ENCODE measurements at places on chromosomes 1 and 21.

GRCh38 chr1:27931184-27931583 is 3.6 kb upstream of the SMPDL3B start:
- no peak for DNase-seq

GRCh38 chr1:246540738-246541491 is 25.1 kb downstream of the TFB2M start:
- DNase-seq = no peak

DNA sequence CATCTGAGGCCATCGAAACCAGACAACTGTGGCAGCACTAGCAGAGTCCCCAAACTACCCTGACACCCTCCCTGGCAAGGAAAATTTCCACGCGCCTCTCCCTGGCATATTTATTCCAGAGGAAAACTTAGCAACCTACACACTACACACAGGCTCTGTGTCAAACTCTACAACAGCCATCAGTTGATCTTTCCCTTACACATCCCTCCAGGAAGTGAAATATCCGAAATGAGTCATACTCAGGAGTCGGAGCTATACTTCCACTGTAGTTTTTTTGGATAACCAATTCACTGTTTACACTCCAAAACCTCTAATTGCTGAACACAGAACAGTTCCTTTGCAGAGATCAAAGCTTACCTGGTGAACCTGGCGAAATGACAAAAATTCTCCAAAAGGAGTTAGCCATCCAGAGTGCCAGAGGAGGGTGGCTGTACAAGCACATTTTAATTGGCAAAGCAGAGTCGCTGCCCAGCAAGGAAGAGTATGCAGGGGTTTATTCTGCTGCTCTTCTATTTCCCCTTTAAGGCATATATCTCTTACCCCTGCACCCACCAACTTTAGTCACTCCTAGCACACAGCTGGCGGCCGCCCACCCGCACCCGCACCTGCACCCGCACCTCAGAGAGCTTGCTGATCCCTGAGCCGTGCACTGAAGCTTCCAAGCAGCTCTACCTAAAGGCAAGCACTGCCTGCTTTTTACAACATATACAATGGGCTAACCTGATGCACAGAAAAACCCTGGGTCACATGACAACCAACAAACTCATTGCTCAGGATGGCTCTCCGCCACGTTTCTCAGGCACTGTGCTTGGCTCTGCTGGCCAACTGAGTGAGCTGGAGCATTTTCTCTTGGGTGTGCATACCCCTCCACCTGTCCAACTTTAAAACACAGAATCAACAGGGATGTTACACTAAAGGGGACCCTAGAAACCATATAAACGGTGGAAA is 54.9 kb downstream of the CAPZB start:
- no peak for DNase-seq

GRCh38 chr1:30715216-30715615 is 8.2 kb downstream of the MATN1 start:
- no peak for DNase-seq

DNA sequence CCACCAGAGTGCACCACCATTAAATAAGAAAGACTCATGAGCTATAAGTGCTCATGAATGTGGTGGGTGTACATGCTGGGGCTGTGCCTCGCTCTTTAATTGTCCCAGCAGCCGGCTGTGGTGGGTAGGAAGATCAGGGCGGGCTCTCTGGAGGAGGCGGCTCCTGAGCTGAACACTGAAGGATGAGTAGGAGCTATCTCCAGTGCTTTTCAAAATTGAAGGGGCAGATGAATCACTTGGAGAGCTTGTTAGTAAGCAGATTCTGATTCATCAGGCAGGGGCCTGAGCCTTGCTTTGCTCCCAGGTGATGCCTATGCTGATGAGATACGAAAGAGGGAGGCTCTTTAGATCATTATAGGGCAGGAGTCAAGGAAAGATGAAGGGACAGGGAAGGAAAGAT is 54.1 kb downstream of the ETS2 start:
- no peak for DNase-seq

GRCh38 chr1:233480198-233480597 is 133.7 kb upstream of the KCNK1 start:
- no peak for DNase-seq

GRCh38 chr1:56045477-56045876 is 533.9 kb downstream of the PLPP3 start:
- no peak for DNase-seq

DNA sequence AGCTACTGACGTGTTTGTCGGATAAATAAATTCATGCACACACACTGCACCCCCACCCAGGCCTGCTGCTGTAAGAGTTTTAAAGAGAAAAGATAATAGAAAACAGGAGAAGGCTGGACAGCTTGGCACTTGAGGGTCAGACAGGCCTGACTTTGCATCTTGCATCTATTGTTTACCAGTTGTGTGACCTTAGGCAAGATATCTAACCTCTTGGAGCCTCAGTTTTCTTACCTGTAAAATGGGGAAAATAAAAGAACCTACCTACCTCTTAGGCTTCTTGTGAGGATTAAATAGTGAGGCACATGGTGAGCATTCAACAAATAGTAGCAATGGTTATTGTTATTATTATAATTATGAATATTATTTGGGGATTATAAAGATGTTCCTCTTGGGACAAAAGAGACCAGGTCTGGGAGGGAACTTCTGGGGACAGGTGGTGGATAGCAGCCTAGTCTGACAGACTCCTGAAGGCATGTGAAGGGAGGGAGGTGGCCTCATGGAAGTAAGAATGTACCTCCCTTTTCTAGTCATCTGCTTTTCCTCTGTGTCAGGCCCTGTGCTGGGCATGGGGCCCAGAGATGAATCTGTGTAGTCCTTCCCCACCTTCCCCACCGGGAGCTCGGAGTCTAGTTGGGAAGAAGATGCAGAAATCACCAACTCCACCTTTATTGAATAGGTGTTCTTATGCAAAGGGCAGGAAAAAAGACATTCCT is 18.3 kb upstream of the EPB41 start:
- DNase-seq = no peak

DNA sequence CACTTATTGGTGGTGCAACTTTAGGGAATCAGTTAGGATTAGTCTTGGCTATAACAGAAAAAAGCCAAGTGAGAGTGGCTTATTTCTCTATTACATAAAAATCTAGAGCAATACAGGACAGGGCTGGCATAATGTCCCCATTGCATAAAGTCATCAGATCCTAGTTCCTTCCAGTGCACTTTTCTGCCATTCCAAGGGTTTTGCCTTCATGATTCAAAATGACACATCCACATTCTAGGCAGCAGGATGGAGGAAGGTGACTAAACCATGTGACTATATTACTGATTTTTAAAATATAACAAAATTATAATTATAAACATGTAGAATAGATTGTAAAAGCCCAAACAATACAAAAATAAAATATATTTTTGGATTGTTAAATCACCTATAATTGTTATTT is 18.8 kb downstream of the JUN start:
- no peak for DNase-seq

GRCh38 chr1:229953736-229954326 is 113.2 kb upstream of the GALNT2 start:
- DNase-seq = no peak

DNA sequence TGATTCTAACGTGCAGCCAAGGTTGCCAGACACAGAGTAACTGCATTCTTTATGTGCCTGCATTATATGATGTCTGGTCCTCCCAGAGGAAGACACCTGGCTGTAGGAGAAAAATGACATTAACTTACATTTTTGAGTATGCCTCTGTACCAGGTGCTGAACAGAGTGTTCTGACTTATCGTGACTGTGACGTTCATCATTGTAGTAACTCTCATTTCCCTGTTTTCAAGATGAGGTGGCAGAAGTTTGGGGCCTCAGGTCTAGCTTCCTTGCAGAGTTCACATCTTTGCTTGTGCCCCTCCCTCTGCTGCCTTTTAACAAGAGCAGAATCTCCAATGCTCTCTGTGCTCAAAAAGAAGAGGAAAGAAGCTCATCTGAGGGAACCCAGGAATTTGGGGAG is 488.0 kb downstream of the AJAP1 start:
- DNase-seq = no peak
